Renal cortex interstitium (tissue), 15 donors: ENCODE measurements at places on chromosomes 12 and 14.

DNA sequence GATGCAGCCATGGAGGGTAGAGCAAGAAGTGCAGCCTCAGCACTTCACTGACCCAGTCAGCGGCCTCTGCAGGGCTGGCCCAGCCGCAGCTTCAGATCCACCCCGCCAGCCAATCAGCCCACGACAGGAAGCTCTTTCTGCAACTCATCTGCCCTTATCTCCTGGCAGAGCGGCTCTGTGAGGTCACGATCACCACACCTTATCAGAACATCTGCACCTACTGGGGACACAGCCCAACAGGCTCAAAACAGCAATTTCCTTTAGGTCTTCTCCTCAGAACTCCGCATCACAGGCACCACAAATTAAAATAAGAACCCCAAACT, 287.3 kb downstream of the BCL11B start:
- DNase-seq, result no peak

- DNase-seq, result peak; percentile 67
Observed at GRCh38 chr12:57087010-57087690, 1.8 kb upstream of the NAB2 start.

DNA sequence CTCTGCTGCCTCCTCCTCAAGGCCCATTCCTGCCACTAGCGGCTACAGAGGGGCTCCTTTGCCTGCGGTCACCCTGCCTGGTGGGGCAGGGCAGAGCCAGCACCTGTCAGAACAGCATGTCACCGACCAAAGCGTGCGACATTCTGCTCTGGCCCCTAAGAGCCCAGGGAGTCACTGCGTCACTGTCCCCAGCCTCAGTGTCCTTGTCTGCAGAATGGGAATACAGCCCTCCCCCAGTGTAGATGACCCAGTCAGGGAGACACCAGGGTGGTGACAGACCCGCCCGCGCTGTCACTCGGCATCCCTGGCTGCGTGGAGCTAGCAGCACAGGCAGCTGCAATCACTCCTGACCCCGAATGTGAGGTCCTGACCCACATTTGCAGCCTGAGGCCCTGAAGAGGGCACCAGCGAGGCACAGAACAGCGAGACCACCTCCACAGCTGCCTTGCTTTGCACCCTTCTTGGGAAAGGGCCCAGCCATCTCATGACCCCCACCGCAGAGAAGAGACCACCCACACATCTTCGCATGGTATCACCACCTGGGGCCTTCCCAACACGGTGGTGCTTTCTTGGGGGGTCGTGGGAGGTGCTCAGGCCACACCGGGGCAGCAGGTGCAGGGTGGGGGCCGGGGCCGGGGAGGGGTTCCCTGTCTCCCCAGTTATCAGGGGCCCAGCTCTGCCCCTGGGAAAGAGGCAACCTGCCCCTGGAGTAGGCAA, 2.5 kb downstream of the AHNAK2 start:
- no peak for DNase-seq

GRCh38 chr12:62250671-62251608, 9.3 kb upstream of the USP15 start:
- no peak for DNase-seq

DNA sequence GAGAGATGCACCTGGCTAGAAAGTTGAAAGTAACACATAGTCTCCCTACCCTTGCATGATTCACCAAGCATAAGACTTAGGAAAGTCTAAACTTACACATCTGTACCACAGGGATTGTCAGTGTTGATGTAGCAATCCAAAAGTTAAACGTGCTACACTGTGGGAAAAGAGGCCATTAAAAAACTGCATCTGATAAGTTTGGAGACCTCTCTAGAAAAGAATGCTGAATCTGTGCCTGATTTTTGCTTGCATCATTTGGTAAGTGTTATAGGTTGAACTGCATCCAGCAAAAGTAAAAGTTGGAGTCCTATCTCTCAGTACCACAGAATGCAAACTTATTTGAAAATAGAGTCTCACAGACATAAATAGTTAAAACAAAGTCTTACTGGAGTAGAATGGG, 126.6 kb downstream of the SLC6A15 start:
- no peak for DNase-seq

DNA sequence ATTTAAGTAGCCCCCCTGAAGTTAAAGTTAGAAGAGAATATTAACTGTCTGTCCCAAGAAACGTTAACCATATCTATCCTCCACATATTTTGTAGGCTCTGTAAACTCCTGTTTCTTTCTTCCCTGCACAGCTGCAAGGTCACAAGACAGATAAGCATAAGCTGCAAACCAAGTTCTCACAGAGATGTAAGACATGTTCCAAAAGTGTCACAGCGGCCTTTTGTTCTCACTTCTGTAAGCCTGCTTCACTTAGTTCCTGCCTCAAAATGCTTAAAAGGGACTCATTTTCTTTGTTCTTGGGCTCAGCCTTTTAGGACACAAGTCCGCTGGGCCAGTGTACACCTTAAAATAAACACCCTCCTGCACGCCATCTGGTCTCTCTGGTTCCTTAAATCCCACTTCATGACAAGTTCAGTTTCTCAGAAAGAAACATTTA, 3.2 kb downstream of the RNASE1 start:
- DNase-seq, result no peak

GRCh38 chr14:73008501-73008900, 18.4 kb downstream of the ZFYVE1 start:
- DNase-seq, result no peak

- DNase-seq, result no peak
Observed at GRCh38 chr14:62778852-62779251, 266.4 kb downstream of the KCNH5 start.

GRCh38 chr12:111993292-111994150, 19.4 kb downstream of the TMEM116 start:
- DNase-seq, result no peak

- DNase-seq, result peak; percentile 65
Observed at GRCh38 chr12:121110211-121110940, 22.3 kb upstream of the P2RX7 start.

- peak; percentile 62 for DNase-seq
Observed at GRCh38 chr12:96399120-96399918, 920 bp downstream of the CDK17 start.

DNA sequence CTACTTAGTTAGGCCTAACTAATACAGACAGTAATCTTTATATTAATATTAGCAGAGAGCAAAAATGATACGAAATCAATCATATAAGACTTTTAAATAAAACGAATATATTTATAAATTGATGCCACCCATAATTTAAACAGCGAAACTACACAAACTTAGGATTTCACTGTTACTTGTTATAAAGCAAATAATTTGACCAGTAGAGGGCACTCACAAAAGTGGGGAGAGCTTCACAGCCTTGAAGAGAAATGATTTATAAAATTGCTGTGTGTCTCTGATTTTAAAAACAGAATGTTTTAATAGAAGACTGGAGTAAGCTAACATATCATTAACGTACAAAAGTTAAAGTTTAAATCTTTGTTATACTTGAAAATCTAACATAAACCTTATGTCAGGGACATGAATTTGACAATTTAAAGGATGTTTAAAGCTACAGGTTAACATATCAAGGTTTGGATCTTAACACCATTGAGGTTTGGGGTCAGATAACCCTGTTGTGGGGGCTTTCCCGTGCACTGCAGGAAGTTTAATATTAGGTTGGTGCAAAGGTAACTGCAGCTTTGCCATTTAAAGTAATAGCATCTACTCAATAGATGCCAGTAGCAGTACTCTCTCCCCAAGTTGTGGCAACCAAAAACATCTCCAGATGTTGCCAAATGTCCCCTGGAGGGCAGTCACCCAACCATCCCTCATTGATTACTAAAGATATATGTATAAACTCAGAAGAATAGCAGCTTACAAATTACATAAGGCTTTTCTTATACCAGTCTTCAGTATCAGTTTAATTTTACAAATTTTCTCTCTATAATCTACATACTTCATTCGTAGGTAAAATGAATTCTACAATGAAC, 9.3 kb downstream of the KRAS start:
- DNase-seq, result no peak

DNA sequence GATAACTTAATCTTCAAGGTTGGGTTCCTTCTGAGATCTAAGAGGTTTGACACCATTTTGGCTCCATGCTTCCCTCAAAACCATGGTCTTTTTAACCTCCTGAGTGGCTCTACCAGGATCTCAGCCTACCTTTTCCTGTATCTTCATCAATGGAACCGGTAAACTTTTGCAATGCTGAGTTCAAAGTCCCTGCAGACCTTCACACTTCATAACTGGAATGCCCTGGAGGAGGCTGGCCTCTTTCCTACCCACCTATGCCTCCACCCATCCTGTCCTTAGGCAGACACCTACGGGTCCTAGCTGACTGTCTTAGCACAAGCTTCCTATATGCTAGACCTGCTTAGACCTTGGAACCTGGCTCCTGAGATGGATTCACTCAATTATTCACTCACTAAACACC, 89.5 kb upstream of the EEA1 start:
- DNase-seq, result no peak

- DNase-seq, result no peak
Observed at GRCh38 chr14:102445066-102445465, 64.5 kb downstream of the ANKRD9 start.

DNA sequence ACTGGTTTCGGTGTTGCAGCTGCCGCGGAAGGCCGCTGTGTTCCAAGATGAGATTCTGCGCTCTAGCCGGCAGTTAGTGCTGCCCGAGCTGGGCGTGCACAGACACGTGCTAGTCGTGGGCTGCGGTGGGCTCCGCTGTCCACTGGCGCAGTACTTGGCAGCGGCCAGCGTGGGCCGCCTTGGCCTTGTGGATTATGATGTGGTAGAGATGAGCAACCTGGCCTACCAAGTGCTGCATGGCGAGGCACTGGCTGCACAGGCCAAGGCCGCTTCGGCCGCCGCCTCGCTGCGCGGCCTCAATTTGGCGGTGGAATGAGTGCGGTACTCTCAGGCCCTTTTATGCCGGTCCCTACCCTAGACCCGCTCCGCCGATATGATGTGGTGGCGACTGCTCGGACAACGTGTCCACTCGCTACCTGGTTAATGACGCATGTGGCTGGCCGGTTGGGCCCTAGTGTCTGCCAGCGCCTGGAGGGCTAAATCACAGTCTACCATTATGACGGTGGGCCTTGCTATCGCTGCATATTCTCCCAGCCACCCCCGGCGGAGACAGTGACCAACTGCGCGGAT, 102.2 kb downstream of the SNAPC1 start:
- no peak for DNase-seq

GRCh38 chr14:61462566-61463193, 141.3 kb downstream of the PRKCH start:
- no peak for DNase-seq

DNA sequence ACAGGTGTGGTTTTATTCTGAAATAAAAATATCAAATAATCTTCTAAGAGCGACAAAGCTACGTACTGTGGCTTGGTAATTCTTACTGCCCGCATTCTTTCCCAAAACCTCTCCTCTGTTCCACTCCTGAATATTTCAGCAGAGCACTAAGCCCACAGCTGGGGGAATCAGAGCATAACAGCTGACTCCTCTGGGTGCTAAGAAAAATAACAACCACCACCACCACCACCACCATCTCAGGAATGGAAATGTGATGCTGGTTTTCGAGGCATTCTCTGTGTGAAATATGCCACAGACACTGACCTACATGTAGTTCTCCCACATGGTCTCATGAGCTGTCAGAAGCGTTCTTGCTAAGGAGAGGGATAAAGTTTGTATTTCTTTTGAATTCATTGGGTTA, 183.7 kb downstream of the BMP4 start:
- DNase-seq, result no peak

DNA sequence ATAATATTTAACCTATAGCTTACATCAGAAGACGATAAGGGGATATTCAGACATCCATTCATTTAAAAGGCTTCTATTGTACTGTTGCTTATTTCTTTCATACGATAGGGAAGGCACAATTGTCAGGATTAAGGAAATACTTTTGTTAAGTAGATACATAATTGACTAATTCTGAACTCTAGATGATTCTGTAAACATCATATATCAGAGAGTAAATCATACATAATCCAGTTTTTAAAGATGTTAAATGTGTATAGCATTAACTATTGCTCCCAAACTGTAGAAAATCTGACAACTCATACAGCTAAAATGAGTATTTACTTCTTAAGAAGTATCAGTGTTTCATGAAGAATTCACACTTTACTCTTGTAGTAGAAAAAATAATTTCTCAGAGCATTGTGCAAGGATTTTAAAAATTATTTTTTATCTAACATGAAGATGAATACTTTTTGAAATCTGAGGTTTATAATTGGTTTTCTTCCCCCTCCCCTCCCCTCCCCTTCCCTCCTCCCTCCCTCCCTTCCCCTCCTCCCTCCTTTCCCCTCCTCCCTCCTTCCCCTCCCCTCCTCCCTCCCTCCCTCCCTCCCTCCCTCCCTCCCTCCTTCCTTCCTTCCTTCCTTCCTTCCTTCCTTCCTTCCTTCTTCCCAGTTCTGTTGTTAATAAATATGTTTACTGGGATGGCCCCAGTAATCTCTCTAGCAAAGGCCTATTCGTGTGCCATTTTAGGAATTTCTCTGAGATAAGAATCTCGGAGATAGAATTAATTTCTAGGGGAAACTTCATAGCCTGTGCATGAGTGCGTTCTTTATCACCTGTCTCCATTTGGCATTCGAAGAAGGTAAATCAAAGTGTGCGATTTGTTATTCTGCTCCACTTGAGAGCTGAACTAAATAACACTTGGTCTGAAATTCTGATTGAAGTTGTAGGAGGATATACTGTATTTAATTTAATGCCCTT, 2.3 kb downstream of the NPAS3 start:
- DNase-seq, result no peak

- no peak for DNase-seq
Observed at GRCh38 chr12:56749359-56749758, 2.8 kb downstream of the PRIM1 start.
